ENCODE measurements at places on chromosomes 12 and 14.

- no peak for DNase-seq
Observed at GRCh38 chr14:88775532-88775931, 17.2 kb downstream of the EML5 start.

DNA sequence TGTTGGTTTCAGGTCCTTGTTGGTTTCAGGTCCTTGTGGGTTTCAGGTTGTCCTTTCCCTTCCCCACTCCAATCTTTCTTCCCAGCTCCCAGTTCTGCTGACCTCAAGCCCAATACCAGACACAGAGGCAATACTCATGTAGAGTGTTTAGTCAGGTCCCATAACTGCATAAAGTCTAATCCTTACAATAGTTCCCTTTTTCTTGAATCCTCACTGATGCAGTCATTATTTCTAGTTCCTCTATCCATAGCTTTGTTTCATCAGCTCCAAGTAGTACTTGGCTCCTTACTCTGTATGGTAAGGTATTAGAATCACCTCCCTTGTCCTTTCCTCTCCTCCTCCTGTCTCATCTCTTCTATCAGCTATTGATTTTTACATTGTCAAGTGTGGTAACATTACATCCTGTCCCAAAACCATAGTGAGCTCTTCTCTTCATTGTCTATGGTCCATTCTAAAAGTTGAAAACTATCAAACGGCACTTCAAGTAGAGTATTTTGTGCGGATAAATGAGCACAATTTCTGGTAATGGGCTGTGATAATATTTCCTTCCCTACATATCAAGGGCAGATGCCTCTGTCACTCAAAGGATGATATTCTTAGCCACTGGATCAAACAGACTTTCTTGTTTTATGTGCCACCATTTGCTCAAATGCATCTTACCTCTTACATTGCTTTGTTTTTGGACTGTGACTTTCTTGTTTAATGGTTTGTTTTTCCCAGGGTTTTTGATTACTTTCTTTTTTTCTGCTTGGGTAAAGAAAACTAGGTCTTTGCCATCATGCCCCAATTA is 57.2 kb upstream of the JDP2 start:
- no peak for DNase-seq

DNA sequence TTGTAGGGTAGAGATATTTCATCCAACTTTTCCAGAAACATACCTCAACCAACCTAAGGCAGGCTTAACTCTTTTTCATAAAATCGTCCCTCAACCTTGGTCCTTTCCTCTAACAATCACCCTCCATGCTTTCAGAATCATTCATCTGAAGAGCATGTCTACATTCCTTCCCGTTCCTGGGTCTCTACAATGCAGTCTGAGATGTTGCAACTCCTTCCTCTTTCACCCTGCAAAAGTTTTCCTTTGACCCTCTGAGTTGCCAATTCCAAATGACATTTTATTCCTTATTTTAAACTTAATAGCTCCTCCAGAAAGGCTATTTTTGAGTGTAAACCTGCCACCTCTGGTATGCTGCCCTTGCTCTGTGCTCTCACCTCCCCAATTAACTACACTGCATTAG is 16.7 kb downstream of the SLC7A7 start:
- DNase-seq: no peak

- peak; percentile 23 for DNase-seq
Observed at GRCh38 chr14:82710267-82710841, 1176.7 kb upstream of the SEL1L start.

- peak; percentile 59 for DNase-seq
Observed at GRCh38 chr14:56555921-56556570, 23.6 kb upstream of the TMEM260 start.

DNA sequence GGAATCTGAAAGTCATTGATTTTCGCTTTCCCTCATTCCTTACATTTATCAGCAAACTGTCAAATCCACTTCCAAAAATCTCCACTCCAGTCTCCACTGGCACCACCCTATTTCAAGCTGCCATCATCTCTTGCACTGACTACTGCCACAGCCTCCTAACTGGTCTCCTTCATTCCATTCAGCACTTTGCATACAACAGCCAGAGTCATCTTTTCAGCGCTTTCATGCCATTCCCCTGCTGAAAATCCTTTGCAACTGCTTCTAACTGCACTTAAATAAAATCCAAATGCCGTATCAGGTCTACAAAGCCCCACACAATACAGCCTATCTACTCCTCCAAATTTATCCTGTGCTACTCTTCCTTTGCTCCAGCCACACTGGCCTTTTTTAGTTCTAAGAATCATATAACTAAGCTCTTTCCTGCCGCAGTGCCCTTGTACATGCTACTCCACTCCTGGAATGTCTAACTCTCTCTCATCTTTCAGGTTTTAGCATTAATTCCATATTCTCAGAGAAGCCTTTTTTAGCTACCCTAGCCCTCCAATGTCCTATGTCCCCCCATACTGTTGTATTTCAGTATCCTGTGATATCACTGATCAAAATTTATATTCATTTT is 21.6 kb downstream of the FERMT2 start:
- no peak for DNase-seq
